Posterior vena cava (tissue), 2 donors: ENCODE measurements at places on chromosomes 6 and 20. TPM values are rescaled to one million over a fixed set of nuclear protein-coding genes. Genes with fewer than 3 reads are reported as not detected.

DNA sequence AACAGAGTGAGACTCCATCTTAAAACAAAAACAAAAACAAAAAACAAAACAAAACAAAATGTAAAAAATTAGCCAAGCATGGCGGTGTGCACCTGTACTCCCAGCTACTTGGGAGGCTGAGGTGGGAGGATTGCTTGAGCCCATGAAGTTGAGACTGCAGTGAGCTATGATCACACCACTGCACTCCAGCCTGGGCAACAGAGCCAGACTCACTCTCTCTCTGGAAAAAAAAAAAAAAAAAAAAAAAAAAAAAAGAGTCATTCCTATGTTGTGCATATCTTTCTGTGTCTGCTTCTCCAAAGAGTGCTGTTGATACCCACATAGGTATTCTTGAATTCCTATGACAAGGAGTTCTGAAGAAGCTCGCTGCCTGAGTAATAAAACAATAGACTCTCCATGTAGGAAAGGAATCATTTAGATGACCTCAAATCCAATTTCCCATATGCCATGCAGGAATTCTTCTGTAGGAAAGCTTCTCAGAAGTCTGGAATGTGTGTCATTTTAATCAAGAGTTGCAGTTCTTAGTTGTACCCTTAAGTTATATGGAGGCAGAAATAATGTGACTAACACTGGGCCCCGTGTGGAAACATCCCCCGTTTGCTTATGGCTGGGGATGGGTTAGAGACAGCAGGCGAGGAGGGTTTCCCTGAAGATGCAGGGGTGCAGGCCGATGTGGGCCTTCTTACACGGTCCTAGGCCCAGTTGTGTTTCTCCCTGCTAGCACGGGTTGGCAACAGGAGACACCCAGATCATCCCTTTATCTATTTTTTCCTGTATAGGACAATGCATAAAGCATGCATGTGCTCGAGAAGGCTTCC lies 79.4 kb downstream of the ZDHHC14 start:
- DNase-seq = no peak

DNA sequence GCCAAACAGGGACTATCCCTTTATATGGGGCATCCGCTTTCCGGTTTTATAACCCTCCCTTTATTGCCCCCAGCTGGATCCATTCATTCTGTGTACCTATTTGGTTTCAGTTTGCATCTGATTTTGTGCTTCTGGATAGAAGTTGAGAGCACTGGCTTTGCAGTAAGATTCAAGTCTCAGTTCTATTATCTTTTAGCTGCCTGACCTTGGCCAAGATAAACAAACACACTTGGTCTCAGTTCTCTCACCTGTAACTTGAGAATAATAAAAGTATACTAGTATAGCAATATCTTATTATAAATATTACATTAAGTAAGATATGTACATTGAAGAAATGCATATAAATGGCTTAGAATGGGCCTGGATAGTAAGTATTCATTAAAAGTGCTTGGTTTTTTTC lies 182.4 kb upstream of the TSHZ2 start:
- DNase-seq = no peak

GRCh38 chr6:37752718-37753117 lies 55.0 kb upstream of the MDGA1 start:
- no peak for DNase-seq

FLRT3 gene
- 1.3 TPM for total RNA-seq

DNA sequence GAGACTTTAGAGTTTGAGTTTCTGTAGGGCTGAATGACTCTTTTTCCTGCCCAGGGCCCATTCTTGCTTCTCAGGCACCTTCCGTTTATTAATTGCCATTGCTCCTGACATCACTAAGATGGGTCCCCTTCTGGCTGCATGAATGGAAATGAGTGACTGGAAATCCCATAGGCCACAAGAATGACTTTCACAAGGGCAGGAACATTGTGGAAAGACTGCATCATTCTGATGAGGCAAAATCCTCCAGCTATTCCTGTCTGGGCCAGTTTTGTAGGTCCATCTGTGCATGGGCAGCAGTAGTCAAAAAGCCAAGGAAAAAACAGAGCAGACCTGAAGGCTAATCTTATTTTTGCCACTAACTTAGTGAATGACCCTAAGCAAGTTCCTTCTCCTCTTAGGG lies 19.3 kb downstream of the TMEM74B start:
- DNase-seq = no peak

- DNase-seq = no peak
These were observed 14.8 kb downstream of the IGF2R start for GRCh38 chr6:159983641-159984080.

DNA sequence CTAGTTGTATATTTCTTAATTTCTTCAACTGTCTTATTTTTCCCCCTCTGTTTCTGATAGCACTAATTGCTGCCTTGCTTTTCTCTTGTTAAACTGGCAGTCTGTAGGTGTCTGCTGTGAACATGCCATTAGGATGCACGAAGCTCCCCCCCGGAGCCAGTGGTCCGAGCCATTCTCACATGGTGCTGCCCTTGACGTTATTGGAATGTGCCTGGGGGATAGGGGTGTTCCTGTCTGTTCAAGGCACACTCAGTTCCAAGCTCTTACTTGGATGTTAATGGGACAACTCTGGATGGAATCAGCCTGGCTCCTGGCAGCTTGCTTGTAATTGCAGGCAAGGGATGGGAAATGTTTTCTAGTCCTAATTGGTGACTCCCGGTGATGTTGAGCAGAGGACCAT lies 68.4 kb downstream of the RREB1 start:
- DNase-seq = no peak

GRCh38 chr6:48747040-48747439 lies 636.0 kb upstream of the PTCHD4 start:
- no peak for DNase-seq

RNGTT gene
- 13.5 TPM for total RNA-seq

- no peak for DNase-seq
These were observed 47.4 kb upstream of the PAK5 start for GRCh38 chr20:9886227-9886626.

C6orf163 gene
- total RNA-seq = 3.5 TPM

GRCh38 chr20:36126836-36127527 lies 27.6 kb upstream of the EPB41L1 start:
- DNase-seq = no peak

DNA sequence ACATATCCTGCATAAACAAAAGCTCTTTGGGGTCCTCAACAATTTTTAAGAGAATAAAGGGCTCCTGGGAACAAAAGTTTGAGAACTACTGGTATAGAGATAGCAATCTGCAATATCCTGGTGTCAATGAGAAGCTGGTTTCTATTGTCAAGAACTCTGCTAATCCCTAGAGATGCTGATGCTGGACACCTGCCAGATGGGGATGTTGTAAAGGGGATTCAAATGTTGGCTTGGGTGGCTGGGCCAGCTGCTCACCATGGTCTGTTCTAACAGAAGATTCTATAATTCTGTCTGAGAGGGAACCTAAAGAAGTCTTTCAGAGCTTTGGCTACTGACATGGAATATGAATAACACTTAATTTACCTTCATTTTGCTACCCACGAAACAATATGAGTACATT lies 137.8 kb downstream of the BTBD9 start:
- DNase-seq = no peak
